ENCODE measurements at places on chromosomes 3 and 15.

DNA sequence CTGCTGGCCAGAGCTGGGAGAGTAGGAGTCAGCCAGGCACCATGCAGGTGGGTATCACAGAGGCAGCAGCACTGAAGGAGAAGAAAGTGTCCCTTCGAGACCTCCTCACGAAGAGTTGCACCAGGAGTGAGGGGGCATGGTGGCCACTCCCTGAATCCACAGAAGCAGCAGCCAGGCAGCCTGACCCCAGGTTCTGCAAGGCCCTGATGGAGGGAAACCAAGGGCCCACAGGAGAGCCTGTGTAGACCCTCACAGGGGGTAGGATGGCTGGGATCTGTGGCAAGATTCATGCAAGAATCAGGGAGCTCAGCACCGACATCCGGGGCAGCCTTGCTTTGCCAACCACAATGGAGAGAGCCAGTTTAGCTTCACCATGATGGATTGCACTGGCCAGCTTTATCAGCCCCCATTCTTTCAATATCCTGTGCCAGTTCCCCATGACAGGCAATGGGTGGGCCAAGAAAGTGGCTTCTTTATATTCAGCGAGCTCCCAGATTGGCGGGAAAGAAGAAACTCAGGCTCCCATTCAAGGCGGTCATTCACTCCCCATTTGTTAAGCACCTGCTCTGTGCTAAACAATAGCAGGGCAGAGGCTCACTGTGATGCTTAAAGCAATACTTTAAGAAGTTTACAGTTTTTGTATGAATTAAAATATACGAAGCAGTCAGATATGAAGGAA lies 33.5 kb upstream of the TBC1D21 start:
- DNase-seq = no peak

DNA sequence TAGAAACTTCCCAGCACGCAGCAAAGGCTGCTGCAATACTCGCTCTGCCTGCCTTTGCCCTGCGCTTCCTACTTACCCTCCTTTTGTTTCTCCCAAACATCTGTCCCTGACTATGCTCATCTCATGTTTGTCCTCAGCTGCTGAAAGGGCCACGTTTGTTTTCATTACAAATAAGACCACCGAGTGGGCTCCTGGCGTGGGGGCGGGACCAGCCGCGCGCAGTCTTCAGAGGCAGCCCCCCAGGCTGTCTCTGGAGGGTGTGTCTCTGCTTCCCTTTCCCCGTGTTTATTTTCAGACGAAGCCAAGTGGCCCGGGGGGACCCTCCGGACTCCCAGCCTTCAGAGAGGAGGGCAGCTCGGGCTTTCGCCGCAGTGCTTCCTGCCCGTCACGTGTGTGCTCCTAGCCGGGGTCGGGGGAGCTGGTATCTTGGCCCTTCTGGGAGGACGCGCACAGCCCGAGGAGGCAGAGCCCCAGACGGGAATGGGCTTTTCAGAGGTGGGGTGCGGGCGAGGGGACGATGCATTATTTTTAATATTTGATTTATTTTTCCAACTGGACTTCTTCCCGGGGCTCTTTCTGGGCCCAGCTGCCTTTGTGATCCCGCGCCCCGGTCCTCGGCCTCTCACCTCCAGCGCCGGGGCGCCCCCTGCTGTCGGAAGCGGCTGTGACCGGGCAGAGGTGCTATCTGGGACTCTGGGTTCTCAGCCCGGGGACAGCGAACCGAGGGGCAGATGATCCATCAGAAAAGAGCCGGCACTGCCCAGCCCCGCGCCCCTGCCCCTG lies 70.0 kb upstream of the CGNL1 start:
- DNase-seq = peak; percentile 35

DNA sequence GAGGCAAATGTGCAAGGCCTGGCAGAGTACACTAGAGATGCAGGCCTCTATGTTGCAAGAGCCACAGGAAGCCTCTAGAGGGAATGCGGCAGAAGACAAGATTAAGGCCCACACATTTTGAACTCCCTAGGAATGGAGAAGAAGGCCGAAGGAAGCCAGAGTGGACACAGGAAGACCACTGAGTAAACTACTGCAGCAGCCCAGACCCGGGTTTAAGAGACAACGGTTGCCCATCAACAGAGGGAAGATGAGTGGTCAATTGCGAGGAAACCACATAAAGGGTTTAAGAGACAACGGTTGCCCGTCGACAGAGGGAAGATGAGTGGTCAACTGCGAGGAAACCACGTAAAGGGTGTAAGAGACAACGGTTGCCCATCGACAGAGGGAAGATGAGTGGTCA lies 14.6 kb downstream of the CHSY1 start:
- no peak for DNase-seq

- DNase-seq = no peak
Observed at GRCh38 chr3:126259411-126260391, 79.3 kb upstream of the ALDH1L1 start.

DNA sequence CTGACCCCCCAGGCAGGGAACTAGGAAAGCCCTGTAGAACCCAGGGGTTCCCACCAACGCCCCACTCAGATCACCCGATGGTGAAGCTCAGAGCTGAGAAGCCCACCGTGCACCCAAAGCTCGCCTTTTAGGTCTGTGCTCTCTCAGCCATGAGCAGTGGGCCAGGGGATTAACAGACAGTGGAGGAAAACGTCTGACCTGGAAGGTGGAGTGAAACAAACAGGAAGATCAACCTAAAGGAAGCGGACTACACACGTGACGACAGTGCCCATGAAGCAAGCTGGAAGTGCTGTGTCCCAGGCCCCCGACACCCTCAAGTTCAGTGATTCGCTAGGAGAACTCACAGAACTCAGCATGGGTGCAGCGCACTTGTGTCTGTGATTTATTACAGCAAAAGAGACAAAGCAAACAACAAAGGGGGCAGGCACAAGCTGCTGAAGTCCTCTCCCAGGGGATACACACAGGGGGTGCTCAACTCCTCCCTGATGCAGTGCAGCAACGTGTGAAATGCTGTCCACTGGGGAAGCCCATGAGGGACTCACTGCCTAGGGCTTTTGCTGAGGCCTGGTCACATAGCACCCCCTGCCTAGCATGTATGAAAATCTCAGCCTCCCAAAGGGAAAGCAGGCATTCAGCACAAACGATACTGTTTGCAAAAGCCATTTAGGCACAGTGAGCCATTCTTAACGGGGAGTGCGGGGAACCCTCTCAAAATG lies 43.5 kb downstream of the CFAP92 start:
- no peak for DNase-seq

GRCh38 chr3:45056608-45057301 lies 30.7 kb downstream of the CLEC3B start:
- DNase-seq = no peak

- DNase-seq = no peak
Observed at GRCh38 chr15:60223176-60223575, 174.6 kb downstream of the ANXA2 start.

DNA sequence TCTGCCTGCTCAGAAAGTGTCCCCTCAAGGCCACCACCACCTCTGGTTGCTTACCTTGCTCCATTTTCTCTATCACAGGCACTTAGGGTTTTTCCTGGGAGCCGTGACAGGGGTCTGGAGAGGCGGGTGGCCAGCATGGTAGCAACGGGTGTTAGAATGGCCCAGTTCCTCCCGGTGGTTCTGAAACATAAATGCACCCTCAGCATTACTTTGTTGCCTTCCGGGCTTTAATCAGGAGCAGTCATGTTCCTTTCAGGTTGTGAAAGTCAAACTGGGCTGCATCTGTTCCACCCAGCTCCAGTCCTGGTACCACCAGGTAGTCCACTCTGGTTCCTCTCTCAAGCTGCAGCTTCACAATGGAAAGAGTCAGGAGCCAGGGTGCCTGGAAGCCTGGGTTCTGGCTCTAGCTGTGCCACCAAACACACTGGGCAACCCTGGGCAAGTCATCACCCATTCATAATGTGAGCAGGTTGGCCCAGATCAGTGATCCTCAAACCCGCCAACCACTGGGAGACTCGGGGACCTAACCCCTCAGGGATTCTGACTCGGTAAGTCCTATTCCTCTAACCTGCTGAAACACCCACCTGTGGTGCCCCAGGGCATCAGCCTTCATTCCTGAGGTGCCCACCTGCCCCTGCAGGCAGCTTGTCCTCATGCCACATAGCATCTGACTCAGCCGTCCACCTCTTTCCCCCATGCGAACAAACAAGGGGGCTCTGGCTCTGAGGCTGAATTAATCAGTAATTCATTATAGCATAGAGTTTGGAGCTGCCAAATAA lies 9.3 kb downstream of the BDH1 start:
- DNase-seq = no peak

- no peak for DNase-seq
Observed at GRCh38 chr3:50156549-50157493, 1.7 kb downstream of the SEMA3F start.

GRCh38 chr3:38210141-38210757 lies 44.9 kb downstream of the OXSR1 start:
- no peak for DNase-seq

DNA sequence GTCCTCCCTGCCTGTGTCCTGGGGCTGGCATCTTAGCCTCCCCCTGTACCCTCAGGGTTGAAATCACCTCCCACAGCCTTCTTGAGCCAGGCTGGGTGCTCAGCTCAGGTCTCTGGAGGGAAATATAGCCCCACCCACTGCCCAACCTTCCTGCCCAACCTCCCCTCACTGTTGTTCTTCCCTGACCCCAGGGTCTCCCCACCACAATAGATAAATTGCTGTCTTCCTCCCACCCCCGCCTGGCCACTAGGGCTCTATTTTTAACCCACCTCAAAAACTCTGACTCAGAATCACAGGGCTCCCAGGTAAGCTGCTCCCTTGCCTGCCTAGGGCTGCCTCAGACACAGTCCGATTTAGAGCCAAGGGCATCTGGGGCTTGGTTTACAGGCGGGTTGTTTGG lies 15.0 kb downstream of the HCN4 start:
- no peak for DNase-seq

DNA sequence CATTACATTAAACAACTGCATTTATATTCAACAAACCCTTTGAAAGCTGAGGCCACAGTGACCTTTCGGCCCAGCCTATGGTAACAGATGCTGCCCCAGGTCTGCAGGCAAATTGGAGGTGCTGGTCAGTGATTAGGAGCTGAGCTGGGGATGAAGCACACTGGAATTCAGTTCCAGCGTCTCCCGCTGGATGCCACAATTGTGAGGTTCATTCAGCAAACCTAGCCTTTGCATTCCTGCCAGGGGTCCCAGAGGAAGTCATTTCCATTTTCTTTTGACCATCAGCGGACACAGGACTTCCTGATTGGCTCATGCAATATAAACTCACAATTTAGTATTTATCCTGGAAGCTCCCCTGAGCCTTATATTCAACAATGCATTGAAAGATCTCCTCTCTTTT lies 89.5 kb downstream of the IL20RB start:
- DNase-seq = no peak

GRCh38 chr3:11438646-11439045 lies 166.4 kb downstream of the ATG7 start:
- DNase-seq = no peak

GRCh38 chr3:184042617-184043016 lies 10.2 kb upstream of the HTR3C start:
- no peak for DNase-seq

- DNase-seq = no peak
Observed at GRCh38 chr3:105364128-105364527, 2.6 kb upstream of the ALCAM start.

DNA sequence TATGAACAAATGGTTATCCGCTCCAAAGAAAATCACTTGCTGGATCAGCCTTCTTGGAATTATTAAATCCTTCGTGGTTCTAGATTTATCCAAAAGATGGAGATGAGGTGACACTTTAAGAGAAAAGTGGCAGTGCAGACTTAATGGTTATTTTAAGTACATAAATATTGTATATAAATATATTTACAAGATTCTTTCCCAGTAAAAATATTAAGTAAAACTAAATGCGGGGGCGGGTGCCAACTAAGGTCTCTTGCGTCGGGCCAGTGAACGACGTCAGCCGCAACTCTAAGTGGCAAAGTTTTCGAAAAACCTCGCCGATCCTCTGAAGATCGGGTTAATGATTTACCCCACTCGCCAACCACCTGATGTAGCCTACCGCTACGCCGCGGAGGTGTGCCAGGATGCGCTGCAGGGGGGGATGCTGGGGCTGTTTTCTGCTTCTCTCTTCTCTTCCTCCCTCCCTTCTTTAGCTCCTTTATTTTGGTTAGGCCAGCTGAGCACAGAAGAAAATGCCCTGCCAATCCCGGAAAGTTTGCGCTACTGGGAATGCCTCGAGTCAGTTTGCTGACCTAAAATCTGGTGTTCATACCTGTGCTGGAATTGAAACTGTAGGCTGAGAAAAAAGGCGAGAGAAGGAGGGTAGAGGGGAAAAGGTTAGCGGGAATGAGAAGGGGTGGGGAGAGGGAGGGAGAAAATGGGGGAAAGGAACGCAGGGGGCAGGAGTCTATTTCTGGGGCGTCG lies 7.6 kb upstream of the FOXB1 start:
- no peak for DNase-seq

DNA sequence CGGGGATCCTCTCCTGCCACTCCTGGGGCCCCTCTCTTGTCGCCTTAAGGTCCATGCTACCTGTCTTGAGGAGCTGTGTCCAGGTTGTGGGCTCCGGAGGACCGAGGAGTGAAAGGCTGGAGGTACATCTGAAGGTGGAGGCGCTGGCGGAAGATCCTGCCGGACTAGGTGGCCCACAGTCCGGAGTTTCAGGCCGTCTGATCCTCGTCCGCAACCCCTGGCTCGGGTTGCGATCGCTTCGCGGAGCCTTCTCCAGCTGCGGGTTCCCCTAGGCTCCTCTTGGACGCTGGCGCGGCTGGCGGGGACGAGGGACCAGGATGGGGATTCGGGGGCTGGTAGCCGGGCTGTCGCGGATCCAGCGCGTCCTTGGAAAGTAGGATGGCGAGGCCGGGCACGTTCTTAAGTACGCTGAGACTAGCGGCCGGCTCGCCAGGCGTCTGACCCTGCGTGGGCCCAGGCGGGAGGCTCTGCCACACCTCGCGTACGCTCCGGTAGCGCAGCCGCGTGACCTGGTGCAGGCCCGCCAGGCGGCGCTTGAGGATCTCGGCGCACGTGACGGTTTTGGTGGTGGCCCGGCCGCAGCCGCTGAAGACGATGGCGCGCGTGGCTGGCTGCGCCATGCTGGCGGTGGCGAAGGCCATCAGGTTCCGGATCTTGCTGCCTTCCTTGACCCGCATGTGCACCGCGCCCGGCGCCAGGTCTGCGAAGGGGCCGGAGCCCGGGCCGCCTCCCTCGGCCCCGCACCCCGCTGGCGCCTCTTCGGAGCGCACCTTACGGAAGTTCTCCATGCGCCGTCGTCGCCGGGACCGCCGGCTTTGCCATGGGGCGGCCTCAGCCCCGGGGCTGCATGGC lies 550 bp downstream of the RPP25 start:
- DNase-seq = no peak

DNA sequence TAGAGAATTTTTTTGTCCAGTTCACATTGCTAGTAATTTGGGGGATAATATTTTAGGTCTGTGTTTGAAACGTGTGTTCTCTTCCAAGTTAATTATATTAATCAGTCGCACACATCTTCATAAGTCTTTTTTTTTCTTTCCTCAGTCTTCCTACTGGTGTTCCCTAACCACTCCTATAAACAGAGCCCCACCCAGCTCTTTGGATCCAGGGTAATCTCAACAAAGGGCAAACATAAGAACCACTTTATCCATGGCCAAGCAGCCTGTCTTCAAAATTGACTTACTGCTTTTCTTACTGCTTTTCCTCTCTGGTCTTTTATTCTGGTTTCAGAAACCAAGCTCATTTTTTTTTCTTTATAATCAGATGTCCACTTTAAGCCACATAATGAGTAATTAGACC lies 266.8 kb upstream of the NECTIN3 start:
- no peak for DNase-seq

GRCh38 chr3:171752329-171752728 lies 58.0 kb downstream of the PLD1 start:
- DNase-seq = no peak
